ENCODE measurements at places on chromosomes 5 and 9.

- DNase-seq: no peak
These were observed 322.8 kb downstream of the GLIS3 start for GRCh38 chr9:3976865-3977613.

DNA sequence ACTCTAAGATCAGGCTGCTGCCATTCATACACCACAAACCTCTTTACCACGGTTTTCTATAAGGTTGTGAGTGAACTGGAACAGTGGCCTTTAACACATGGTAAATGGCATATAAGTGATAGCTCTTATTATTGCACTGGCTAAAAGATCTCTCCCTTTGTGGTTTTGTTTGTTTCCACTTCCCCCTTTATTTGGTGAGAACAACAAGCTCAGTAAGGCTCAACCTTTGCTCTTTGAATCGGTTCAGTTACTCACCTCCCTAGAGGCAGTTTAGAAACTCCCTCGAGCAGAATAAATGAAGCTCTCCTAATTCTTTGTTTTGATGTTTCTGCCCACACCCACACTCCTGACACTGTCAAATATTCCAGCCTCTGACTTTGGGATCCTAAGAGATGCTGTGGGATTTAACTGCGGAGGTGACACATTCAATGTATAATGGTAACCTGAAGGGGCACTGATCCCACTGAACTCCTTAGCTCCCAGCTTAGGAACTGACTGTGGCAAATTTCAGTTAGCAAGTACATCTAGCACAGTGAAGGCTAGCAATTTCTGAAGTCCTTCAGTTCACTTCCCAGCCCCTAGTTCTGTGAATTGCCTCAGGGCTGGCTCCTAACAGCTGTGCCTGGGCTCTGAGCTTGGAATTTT is 22.5 kb upstream of the RAD23B start:
- no peak for DNase-seq

DNA sequence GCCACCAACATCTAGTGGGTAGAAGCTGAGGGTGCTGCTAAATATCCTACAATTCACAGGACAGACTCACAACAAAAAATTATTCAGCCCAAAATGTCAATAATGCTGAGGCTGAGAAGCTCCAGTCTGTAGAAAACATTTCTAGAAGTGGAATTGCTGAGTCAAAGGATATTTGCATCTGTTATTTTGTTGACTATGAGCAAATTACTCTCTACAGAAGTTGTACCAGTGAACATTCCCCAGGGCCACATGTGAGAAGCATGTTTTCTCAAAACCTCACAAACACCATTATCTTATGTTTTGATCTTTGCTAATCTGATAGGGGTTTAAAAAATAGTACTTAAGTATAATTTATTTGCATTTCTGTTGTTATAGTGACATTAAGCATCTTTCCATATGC is 15.4 kb downstream of the ITK start:
- no peak for DNase-seq

DNA sequence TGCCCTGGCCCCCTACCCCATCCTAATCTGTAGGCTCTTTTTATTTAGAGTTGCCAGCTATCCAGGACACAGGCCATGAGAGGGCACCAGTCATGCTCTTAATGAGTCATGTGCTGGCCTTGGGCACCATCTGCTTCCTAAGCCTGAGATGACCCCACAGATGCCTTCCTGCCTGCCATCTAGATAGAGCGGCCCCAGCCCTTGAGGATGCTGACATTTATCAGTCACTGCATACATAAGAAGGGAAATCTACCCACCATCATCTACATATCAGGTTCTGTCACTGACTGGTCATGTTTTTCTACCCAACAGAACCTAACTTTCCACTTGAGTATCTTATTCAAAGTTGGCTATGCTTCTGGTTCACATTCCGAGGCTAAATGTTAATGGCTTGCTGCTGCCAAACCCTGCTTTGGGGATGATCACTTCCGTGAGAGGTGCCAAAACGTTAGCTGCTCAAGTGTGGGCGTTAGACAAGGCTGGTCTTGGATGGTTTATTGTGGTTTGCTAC is 49.9 kb upstream of the TTC23L start:
- no peak for DNase-seq

GRCh38 chr9:93660352-93661046 is 84.1 kb downstream of the PHF2 start:
- DNase-seq: no peak

DNA sequence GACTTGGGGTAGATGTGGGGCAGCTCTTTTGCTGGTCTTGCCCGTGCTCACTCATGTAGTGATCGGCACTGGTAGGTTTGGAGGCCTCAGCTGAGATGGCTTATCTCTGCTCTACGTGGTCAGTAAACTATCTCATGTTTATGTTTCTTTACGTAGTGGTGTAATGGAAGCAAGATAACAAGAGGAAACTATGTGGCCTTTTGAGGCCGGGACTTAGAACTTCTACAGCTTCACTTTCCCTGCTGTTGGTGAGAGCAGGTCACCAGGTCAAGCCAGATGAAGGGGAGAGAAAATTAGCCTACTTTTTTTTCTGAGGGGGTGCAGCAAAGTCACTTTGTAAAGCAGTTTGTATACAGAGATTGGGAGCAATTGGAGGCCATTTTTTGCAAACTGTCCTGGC is 8.5 kb downstream of the FOCAD start:
- DNase-seq: no peak

GRCh38 chr9:19895006-19895405 is 106.2 kb upstream of the SLC24A2 start:
- no peak for DNase-seq

DNA sequence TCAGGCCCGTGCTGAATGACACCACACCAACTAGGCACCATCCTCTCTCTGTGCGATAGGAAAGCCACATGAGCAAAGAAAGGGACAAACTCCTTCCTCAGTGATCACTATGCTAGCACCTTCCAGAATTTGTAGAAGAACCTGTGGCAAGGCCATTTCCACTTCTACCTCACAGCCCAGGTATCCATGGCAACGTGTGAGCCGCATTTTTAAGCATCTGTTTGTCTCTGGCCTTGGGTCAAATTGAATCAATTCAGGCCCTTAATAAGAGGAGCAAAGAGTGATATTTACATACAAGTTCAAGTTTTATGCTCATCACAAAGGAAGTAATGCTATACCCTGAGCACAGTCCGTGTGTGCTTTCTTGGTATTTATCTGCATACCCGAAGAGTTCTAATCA is 179.3 kb downstream of the SLC12A2 start:
- DNase-seq: no peak

- DNase-seq: no peak
These were observed 98.5 kb downstream of the GPR21 start for GRCh38 chr9:123131993-123132392.

DNA sequence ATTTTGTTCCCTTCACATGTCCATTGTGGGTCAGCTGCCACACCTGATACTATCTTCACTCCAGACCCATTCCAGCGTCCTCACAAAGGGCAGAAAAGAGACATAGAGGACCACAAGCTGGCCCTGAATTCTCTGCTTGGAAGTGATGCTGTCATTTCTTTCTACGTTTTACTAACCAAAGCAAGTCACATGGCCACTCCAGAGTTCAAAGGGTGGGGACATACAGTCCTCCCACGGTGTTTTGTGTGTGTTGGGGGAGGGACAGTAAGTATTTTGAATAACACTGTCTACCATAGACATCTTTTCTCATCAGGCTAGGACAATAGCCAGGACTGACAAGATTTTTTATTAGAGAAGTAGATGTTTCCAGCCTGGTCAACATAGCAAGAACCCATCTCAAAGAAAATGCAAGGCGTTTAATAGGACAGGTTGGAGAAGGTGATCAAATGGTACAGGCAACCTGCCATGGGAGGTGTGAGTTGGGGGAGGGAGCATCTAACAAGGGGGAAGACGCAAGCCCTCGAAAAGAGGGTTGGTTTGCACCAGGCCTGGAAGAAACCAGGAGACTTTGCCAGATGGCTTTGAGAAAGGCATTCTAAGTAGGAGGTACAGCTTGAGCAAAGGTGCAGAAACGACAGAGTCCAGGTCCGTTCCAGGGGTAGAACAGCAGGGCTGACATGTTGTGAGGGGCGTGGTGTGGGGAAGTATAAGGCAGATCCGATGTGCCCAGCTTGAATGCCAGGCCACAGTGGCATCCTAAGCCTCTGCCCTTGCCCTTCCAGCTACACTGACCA is 11.3 kb upstream of the GLIPR2 start:
- no peak for DNase-seq

DNA sequence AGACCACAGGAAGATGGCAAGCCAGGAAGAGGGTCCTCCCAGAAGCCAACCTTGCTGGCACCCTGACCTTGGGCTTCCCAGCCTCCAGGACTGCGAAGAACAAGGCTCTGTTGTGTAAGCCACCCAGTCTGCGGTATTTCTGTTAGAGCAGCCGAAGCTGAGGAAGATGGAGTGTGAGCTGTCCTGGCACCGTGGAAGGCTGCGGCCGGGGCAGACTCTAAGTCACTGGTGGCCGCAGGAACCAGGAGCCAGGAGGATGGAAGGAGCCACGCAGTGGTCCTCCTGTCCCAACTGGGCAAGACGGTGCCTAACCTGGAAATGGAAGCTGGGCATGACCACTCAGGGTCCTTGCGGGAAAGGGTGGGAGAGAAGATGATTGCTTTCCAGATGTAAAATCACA is 89.1 kb downstream of the ZNF354C start:
- DNase-seq: no peak

DNA sequence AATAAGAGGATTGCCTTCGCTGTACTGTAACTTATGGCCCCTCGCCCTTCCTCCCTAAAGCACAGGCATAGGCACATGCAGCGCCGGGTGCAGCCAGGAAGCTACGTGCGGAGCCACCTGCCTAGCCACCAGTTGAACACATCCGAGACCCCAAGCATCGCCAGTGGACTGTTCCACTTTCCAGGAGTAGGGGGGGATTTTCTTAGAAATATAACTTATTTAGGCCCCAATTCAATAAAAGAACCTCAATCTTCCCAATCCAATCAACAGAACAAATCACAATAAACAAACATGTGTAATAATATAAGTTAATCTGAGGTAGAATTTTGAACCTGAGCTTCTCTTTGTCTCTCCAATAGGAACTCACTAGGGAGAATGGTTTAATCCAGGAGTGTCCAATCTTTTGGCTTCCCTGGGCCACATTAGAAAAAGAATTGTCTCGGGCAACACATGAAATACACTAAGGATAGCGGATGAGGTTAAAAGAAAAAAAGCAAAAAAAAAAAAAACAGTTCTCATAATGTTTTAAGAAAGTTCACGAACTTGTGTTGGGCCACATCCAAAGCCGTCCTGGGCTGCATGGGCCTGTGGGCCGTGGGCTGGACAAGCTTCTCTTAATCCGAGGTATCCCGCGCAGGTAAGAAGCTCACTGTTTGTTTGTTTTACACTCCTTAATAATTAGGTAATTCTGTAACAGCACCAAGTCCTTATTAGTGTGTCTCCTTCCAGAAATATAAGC is 22.0 kb upstream of the NIPBL start:
- DNase-seq: no peak

DNA sequence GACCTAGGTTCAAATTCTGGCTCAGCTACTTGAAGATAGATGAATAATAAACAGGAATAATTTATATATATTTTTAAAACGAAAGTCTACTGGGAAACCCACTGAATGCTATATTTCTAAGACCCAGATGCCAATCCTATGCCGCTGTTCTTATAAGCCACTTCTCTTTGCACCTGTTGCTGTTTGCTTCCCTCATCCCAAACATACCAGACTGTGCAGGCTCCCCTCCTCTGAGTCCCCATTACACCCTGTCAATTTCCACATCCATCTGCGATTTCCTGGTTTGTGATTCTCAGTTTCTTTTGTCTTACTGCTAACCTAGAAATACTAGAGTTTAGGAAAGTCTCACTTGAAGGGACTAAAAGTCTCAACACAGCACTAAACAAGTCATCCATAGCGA is 92.8 kb upstream of the CAST start:
- no peak for DNase-seq

DNA sequence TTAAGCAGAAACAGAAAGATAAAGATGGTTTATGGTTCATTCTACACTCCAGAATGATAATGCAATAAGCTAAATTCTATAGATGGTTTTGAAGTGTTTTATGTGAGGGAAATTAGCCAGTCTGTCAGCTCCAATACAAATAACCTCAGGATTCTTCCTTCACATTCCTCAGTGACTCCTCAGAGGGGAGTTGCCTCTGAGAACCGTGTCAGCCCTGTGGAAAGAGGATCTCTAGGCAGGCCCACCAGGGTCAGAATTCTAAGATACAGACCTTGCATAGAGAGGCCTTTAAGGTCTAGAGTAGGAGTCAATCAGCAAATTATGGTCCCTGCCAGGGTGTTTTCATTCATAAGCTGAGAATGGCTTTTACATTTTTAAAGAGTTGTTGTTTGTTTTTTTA is 26.6 kb downstream of the RUSC2 start:
- DNase-seq: no peak

DNA sequence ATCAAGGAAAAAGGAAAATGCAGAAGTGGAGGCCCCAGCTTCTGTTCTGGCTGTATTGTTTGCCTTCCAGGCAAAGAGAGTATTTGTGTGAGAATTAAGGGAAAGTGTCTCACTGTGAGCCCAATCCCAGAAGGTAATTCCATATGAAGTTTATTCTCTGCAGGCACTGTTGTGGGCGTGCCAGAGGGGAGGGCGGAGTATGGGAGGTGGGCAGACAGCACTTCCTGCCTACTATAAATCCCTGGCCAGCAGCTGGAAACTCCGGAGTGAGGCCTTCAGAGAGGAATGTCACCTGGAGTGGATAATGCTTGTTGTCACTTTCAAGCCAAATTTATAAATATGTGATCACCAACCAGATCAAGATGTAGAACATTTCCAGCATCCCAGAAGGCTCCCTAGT is 209.5 kb downstream of the ARHGAP26 start:
- DNase-seq: no peak

GRCh38 chr9:91623004-91623403 is 199.4 kb upstream of the NFIL3 start:
- DNase-seq: no peak

DNA sequence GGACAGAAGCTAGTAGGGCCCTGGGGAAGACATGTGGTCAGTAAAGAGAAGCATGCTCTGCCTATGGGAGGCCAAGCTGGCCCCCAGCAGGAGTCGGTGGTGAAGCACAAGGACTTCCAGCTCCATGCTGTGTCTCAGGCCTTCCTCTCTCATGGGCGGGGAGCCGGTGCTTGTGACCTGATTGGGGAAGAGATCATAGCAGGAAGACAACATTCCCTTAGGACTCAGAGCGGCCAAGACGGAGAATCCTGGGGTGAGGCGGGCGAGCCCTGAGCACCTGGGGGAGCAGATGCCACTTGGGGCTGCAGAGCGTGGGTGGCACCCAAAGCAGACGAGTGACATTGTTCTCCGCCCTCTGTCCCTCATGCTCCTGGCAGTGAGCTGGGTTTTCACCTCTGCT is 33.3 kb upstream of the CNOT6 start:
- no peak for DNase-seq

DNA sequence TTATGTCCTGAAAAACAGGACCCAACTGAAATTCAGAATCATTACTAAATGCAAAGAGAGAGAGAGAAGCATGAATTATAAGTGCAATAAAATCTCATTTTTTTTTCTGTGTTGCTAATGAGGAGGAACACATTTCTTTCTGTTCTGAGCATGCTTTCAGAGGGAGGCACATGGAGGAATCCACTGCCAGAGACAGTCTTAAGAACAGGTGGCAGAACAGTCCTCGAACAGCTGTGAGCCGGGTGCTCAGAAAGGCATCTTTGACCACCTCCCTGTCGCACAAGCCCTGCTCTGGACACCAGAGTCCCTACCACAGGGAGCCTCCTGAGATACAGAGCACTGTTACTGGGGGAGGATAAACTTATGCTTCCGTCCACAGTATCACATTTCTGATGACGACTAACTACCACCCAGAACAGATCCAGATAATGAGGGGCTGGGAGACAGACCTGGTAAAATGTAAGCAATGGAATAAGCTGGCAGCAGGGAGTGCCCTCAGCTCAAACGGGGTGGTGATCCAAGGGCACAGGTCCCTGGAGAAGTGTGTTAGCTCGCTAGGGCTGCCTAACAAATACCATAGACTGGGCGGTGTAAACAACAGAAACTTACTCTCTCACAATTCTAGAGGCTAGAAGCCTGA is 134.0 kb downstream of the SLC1A3 start:
- no peak for DNase-seq
